ENCODE measurements at places on chromosomes 3 and 15.
A peak's percentile ranks its signal among the peaks of the same experiment; 100 is the strongest.

DNA sequence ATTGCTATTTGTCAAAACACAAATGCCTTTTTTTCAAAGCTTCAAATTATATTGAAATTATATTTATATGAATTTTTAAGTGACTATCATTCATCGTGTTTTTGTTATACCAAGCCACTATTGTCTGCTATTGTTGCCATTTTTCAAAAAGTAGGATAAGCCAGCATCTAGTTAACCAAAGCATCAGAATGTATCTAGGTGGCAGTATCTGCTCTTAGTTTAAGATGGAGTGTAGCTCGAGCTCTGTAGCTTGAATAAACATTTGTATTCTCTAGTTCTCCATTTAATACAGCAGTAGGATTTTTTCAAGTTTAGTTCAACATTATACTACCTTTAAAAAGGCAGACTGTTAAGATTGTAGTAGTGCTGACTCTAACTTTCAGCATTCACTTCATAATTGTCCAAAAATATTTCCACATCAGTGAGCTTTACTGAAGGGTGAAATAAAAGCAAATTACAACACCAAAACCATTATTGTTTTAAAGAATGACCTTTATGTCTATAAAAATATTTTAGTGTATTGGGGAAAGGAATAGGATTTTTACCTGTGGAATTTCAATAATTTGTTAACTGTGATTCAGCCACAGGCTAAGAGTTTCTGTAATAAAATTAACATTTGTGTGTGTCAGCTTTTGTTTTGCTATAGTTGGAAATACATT, 19.6 kb upstream of the C15orf61 start:
- peak; percentile 51 for DNase-seq

- DNase-seq, result peak; percentile 83
These were observed 612 bp upstream of the TBL1XR1 start for GRCh38 chr3:177197727-177198460.

DNA sequence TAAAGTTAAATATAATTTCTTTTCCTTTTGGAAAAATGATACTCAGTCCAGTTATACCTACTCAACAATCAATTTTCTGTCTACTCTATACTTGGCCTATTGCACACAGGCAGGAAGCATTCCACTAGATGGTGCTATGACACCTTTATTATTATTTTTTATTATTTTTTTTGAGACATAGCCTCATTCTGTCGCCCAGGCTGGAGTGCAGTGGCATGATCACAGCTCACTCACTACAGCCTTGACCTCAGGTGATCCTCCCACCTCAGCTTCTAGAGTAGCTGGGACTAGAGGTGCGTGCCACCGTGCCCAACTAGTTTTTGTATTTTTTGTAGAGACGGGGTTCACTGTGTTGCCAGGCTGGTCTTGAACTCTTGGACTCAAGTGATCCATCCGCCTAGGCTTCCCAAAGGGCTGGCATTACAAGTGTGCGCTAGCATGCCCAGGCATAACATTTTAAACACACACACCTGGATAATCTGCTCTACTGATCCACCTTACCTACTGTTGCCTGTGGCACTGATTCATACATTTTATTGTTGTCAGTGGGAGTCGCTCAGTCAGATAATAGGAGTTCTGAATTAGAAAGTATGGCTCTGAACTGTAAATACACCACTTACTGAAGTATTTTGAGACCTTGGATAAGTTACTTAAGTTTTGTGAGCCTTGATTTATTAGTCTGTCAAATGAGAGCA, 56.2 kb downstream of the EIF3J start:
- DNase-seq, result peak; percentile 15

- DNase-seq, result no peak
These were observed 155.4 kb upstream of the GOLGA6L4 start for GRCh38 chr15:84079885-84080777.

DNA sequence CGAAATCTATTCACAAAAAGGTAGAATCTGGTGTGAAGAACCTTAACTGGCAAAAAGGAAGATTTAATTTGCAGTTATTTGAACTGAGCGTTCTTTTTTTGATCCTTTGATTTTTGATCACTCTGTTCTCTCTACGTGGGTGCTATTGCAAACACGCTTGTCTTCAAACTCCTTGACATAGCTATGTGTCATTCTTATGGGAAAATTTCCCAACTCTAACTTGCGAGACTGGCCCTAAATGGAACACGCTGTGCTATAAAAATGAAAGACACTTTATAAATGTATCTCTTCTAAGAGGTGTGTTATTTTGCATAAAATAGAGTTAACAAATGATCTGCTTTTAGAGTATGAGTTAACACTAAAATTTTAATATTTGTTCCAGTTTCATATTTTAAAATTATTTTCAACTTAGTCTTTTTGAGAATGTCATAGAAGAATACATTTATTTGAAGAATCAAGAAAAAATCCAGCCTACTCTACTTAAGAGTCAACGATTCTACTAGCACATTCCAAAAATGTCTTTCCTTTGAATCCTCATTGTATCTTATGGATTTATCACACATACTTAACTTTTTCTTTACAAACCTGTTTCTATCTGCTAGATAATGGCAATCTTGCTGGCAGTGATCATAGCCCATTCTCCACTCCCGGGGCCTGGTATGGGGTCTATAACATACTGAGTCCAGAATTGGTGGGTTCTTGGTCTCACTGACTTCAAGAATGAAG, 610.0 kb upstream of the TBL1XR1 start:
- DNase-seq, result no peak

- peak; percentile 11 for DNase-seq
These were observed 404.6 kb upstream of the C2CD4B start for GRCh38 chr15:62569460-62570404.

DNA sequence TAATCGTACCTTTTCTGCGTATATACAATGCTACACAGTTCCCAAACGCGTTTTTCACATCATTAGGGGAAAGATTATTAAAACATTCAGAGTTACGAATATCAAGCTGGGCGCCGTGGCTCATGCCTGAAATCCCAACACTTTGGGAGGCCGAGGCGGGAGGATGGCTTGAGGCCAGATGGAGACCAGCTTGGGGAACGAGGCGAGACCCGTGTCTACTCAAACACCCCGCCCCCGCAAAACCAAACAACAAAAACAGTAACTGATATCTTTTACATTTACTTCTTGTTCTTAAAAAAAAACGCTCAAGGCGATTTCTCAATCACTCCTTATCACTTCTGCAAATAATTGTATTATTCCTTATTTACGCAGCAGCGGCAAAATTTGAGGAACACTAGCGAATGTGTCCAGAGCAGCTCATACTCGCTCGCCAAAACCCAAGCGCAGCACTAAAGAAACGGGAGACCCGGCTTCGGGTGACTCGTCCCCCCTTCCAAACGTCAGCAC, 1.2 kb downstream of the ZBTB11 start:
- DNase-seq, result no peak

Data from NB4 (cell line).